ENCODE measurements at places on chromosomes 13 and 19.

- no peak for DNase-seq
These were observed 10.2 kb downstream of the WDR87 start for GRCh38 chr19:37896180-37896579.

GRCh38 chr13:27968316-27969081 is 616 bp downstream of the CDX2 start:
- no peak for DNase-seq

GRCh38 chr13:82010780-82011179 is 1669.9 kb upstream of the SPRY2 start:
- no peak for DNase-seq

GRCh38 chr19:49129238-49129583 is 9.9 kb downstream of the PPFIA3 start:
- DNase-seq = no peak

DNA sequence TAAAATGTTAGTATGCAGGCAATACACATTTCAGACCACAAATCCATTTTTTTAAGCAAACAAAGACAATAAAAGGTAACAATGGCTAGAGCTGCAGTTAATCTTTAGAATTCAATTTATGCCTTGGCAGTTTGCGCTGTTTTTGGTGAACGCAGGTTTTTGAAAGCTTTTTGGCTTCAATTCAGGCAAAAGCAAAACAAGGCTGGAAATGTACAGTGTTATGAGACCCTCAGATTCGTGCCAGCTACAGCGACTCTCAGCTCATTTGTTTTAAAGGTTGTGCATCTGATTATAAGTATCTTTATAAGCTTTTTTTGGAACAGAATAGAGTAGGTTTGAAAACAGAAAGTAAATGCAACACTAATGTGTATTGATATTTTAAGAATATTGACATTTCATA is 63.6 kb upstream of the SOX1 start:
- DNase-seq = no peak

DNA sequence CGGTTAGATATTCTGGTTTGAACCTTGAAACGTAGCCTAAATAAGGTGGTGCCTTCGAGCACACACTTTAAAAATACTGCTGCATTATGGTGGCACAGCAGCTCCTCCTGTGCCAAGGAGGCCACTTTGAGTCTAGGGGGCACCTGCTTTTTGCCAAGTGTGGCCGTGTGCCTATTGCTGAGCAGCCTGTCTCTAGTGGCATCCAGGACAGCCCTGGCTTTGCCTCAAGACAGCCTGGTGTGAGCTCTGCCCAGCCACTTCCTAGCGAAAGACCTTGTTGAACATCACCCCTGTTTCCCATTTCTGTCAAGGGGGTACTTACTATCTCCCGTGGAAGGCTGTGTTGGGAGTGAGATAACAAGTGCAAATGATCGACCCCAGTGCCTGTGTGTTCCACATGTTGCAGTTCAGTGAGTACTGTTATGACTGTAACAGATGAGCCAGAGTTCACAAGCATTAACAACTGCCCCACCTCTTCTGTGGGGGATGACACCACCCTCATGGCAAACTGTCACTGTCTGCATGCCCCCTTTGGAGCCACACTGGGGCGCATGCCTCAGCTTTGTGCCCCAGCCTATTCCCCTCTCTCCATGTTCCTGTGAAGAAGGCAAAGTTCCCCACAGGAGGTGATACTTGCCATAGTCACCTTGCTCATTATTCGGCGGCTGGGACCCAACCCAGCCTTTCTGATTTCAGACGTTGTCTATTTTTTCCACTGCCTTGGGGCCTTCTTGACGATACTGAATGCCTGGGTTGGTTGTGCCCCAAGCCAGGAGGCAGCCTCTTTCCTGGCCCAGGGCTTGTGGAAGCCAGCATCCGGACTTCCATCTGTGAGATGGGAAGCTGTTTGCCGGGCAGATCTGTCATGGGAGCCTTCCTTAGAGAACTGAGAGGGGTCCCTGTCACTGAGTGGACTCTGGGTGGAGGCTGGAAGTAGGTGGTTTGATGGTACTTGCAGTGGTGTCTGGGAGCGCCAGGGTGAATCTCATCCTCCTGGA is 5.4 kb downstream of the GATAD2A start:
- peak; percentile 30 for DNase-seq

- DNase-seq = no peak
These were observed 88.6 kb upstream of the FARP1 start for GRCh38 chr13:98054301-98054700.

DNA sequence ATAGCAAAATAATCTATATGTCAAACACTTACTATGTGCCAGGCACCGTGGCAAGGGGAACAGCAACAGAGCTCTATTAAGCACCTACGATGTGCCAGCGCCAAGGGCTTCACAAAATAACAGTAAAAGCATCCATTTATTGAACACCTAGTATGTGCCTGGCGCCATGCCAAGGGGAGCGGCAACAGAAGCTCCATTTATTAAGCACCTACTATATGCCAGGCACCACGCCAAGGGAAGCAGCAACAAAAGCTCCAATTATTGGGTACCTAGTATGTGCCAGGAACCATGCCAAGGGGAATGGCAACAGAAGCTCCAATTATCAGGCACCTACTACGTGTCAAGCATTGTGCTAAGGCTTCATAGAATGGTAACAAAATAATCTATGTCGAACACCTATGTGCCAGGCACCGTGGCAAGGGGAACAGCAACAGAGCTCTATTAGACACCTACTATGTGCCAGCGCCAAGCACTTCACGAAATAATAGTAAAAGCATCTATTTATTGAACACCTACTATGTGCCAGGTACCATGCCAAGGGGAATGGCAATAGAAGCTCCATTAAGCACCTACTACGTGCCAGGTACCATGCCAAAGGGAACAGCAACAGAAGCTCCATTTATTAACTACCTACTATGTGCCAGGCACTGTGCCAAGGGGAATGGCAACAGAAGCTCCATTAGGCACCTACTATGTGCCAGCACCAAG is 107.7 kb downstream of the PTPRS start:
- DNase-seq = no peak

DNA sequence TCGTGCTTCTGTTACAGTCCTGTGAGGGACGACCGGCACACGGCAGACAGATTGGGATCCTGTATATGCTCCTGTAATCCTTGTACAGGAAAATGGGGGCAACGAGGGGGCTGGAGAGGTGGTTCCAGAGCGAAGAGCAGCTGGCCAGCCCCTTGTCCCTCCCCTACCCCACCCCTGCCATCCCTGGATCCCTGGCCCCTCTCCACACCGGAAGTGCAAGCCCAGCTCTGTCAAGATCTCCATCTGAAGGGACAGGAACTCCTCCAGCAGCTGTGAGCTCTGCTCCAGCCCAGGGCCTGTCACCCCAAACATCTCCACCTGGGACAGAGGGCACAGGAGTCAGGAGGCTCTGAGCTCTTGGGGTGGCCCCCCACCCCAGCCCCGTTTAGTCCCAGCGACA is 5.5 kb upstream of the CCER2 start:
- DNase-seq = no peak

DNA sequence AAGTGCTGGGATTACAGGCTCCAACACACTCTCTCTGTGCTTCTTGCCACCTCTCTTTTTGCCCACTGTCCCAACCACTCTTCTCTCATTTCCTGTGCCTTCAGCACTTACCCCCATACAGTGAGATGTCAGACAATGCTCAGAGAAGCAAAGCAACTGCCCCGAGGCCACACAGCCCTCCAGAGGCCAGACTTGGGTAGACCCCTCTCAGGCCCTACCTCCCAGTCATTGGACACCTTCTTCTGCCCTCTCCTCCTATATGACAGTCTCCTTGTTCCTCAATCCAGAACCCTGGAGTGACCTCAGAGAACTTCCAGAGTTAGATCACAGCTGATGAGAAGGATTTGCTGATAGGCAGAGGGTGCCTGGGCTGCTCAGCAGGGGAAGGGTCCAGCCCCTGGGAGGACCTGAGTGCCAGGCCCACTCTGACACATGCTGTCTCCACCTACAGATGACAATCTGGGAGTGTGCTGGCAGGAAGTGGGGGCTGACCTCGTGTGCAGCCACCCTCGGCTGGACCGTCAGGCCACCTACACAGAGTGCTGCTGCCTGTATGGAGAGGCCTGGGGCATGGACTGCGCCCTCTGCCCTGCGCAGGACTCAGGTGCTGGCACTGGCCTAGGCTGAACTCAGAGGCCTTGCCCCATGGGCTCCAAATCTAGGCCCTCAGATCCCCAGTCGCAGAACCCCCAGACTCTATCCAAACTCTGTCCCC is 24.4 kb downstream of the LTBP4 start:
- DNase-seq = no peak

DNA sequence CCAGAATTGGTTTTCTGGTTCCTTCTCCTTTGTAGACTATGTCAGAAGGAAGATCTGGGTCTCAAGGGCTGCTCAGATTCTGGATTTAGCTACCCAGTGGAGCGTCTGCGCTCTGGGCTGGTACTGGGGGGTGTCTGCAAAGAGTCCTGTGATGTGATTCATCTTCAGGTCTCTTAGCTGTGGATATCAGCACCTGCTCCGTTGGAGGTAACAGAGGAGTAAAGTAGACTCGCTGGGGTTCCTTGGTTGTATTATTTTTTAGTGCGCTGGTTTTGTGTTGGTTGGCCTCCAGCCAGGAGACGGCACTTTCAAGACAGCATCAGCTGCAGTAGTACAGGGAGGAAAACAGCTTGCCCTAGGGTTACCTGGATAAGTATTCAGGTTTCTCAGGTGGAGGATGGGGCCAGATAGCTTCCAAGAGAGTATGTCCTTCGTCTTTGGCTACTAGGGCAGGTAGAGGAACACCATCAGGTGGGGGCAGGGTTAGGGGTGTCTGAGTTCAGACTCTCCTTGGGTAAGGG is 10.4 kb upstream of the KLK15 start:
- no peak for DNase-seq

- no peak for DNase-seq
These were observed 8.7 kb downstream of the FIZ1 start for GRCh38 chr19:55590617-55591016.

GRCh38 chr13:79673310-79673992 is 192.5 kb downstream of the NDFIP2 start:
- DNase-seq = no peak

DNA sequence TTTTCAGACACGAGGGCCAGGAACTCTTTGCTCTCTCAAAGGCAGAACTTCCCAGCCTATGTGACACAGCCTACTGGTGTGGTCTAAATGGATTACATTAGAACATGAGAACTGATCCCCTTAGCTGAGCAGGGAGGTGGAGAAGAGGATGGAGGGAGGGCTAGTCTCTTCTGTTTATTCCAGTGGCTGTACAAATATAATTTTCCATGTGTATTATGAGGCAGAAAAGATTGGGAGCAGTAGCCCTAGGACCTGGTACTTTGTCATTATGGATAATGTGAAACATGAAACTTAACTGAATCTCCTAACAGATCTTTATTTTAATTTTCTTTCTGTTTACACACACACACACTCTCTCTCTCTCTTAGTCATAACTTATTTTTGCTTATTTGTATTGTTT is 82.1 kb downstream of the WDFY2 start:
- no peak for DNase-seq

DNA sequence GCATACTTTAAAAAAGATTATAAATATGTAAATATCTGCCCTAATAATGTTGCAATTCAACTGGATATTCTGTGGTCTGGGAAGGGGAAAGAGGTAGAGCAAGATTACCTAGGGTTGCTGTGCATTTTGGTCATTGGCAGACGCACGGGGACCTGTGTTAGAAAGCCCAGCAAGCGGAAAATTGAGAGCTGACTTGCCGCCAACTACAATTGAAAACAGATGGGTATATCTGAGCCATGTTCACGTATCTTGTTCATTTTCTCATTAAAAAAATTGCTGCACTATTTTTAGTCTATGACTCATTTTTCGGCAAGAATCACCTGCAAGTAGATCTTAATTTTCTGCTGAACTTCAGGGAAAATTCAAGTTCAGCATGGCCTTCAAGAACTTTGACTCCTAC is 308.5 kb upstream of the TMTC4 start:
- no peak for DNase-seq

- no peak for DNase-seq
These were observed 279.8 kb downstream of the DNAJC15 start for GRCh38 chr13:43303033-43303729.

DNA sequence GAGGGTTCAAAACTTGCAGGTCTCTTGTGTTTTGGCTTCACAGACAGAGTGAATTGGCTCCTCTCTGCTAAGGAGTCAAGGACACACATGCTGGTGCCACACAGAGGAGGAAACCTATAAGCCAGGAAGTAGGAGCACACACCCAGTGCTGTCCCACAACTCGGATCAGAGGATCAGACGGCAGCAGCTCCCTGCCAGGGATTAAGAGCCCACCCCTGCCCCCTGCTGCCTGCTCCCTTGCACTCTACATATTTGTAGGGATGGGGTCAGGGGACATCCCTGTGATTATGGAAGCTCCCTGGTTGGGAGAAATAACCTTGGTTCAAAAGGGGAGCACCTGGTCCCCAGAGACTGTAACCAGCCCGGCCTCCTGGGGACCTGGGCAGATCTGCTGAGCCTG is 77.5 kb upstream of the CLDN10 start:
- DNase-seq = no peak

- DNase-seq = no peak
These were observed 64.8 kb upstream of the KCTD15 start for GRCh38 chr19:33731881-33732280.

- no peak for DNase-seq
These were observed 11.7 kb downstream of the HIF3A start for GRCh38 chr19:46308510-46308909.

- DNase-seq = no peak
These were observed 54.4 kb upstream of the ZNF835 start for GRCh38 chr19:56725829-56726424.

DNA sequence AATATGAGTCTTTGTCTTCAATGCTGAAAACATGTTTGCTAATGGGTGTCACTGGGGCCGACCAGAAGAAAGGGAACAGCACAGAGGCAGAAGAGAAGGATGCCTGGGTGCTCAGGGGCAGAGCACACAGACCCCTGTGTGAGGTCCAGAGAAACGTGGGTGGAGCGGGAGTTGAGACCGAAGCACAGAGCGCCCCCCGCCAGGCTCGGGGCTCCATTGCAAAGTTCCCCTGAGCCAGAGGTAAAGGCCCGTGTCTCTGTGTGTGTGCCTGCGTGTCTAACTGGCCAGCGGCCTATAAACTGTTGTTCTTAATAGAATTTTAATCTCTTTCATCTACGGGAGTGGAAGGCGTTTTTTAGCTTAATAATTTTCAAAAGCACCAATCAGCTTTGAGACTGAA is 343.1 kb downstream of the TEX29 start:
- no peak for DNase-seq

DNA sequence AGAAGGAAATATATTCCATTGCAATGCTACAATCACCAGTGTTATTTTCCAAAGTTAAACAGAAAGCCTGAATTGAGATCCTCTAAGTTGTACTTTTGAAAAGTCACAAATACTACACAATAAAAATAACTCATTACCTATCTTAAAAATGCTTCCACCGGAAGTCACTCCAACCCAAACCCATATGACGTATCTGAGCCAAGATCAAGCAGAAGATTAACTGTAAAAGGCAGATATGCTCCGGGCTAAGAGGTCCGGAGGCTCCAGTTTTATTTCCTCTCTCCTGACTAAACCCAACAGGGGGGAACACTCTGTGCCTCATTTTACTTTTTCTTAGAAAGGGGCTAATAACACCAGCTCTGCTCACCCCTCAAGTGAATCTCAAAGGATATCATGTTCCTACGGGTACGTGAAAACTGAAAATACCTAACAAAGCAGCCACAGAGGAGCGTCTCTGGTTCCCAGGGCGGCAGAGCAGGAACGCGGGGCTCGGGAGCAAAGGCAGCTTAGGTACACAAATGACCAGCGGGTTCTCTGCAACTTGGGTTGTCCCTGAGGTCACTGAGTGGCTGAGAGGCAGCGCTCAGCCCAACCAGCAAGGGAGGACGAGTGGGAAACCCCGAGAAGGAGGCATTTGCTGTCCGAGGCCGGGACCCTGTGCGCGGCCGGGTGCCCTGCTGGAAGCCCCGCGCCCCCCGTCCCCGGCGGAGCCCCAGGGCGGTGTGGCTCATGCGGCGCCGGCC is 750 bp downstream of the RAB20 start:
- no peak for DNase-seq

- no peak for DNase-seq
These were observed 441 bp downstream of the LILRA4 start for GRCh38 chr19:54338521-54338920.

Measured in central memory CD8-positive, alpha-beta T cell (primary cell).